ENCODE measurements at places on chromosomes 2 and 18.

DNA sequence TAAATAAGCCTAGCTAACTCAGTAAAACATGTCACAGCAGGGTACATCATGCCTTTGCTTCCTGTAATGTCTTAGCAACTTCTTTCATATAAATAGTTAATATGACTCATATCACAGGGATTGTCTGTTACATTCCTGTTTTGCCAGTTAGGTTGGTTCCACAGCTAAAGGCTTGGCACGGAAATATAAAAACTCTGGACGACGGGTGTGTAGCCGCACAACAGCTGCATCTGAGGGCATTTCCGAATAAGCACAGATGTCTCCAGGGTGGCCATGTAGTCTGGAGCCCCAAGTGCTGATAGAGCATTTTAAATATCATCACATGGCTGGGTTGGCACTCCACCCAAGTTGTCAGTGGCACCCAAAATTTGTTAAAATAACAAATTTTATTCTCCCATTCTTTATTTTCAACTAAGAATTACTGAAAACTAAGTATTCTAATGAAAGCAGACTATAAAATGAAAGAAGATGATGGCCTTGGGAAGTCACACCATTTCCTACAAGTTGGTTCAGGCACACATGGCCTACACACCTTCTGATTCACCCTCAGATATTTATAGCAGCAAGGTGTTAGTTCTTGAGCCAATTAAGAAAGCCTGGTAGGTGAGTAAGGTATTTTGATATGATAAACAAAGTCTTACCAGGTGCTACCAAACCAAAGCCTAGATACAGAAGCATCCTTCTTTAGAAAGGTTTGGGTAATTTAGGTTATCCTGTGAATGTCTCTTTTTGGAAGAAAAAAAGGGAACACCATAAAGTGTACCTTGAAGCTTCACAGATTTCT, 61.8 kb upstream of the STK17B start:
- no peak for DNase-seq

- no peak for DNase-seq
These were observed 300.4 kb downstream of the ZNF407 start for GRCh38 chr18:74897971-74898657.

GRCh38 chr2:164146441-164146840, 410.6 kb upstream of the FIGN start:
- no peak for DNase-seq

DNA sequence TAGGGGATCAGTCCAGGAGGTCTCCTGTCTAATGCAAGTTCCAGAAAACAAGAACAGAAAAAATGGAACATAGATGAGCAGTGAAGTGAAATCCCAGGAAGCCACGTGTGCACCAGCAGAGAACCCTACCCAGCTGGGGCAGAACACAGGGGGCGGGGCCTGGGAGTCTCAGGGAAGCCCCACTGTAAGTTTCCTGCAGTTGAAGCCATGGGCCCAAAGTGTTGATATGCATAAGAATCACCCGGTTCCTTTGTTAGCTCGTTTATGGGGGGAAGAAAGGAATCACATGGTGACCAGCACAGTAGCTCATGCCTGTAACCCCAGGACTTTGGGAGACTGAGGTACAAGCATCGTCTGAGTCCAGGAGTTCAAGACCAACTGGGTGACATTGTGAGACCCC, 131.3 kb downstream of the INO80D start:
- no peak for DNase-seq

DNA sequence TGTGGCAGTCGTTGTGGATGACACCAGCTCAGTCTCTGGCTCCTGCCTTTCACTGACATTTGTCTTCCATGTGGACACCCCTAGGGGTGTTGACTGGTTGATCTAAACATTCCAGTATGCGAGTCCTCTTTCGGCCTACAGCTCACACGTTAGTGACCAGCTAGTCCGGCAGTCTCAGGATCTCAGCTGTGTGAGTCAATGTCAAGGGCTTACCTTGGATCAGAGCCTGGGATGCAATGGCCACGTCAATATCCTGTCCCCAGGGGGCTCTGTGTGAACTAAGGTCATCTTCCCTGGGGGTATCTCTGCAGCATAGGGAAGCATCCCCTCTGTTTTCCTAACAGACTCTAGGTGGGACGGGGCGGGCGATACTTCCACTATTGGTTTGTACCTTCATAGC, 35.1 kb upstream of the YWHAQ start:
- no peak for DNase-seq

DNA sequence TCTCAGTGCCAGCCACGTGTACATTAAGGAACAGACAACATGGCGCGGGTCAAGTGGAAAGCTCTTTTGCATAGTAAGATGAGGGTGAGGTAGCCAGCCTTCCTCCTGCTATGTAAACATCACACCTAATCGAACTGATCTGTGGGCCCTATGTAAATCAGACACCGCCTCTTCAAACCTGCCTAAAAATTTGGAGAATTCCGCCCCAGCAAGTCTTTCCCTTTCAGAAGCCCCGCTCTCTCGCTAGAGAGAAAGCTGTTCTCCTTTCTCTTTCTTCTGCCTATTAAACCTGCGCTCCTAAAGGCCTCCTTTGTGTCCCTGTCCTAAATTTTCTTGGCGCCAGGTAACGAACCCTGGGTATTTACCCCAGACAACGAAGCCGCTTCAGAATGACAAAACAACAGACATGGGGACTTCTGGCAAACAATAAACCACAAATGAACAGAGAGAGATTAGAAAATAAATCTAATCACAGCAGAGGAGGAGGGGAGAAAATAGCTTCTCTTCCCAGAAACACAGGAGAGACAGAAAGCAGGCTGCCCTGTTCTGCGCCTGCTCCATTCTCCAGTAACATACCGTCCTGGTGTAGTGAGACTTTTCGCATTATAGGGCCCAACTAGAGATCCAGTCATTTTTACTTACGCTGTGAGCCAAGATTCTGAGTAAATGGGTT, 31.9 kb upstream of the CYP1B1 start:
- DNase-seq, result no peak

GRCh38 chr18:4172196-4173100, 282.7 kb downstream of the DLGAP1 start:
- no peak for DNase-seq

GRCh38 chr2:235343869-235344268, 150.0 kb upstream of the AGAP1 start:
- DNase-seq, result no peak

GRCh38 chr2:71862921-71863320, 284.7 kb downstream of the CYP26B1 start:
- no peak for DNase-seq

DNA sequence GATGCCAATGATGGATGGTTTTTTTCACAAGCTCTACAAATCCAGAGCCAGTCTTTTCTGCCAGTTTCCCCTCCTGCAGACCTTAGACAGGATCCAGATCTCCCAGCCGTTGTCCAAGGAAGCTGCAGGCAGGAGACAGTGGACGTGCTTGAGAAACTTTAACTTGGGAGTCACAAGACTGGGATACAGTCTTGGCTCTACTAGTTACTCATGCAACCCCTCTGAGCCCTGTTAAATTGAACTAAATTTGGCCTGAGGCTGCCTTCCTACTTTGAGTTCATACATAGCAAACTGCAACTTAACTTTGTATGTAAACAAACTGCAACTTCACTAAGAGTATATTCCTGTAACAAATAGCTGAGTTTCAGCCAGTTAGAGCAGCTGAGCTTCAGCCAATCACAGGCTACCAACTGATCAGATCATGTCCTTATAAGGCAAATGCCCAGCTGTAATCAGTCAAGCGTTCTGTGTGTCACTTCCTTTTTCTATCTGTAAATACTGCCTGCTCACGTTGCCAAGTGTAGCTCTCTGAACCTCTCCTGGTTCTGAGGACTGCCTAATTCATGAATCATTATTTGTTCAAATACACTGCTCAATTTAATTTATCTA, 140.9 kb downstream of the CAPN13 start:
- DNase-seq, result no peak

- DNase-seq, result no peak
These were observed 50.5 kb upstream of the TXNDC2 start for GRCh38 chr18:9835113-9835755.

DNA sequence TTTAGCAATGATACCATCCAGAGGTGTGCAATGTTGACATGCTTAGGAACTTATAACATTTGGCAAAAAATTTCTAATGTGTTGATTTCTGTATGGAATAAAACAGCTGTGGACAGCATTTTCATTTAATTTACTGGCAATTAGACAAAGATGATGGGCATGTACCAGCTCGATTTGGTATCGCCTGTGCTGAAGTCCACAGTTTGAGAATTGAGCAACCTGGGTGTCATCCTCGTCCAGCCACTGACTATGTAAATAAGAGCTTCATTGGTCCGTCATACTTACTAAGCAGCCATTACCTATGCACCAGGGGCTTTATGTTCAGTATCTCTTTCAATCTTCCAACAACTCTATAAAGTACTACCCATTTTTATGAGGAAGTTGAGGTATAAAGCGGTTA, 24.6 kb upstream of the ACAA2 start:
- DNase-seq, result no peak

- no peak for DNase-seq
These were observed 51.9 kb upstream of the PCBP1 start for GRCh38 chr2:70035344-70035844.

- DNase-seq, result no peak
These were observed 332.9 kb downstream of the SOCS6 start for GRCh38 chr18:70621710-70622109.

- DNase-seq, result no peak
These were observed 279.9 kb downstream of the ALPK2 start for GRCh38 chr18:58348951-58349350.

- no peak for DNase-seq
These were observed 77.1 kb downstream of the SMAD4 start for GRCh38 chr18:51107082-51107481.

- no peak for DNase-seq
These were observed 75.6 kb upstream of the REG3A start for GRCh38 chr2:79235135-79235534.

DNA sequence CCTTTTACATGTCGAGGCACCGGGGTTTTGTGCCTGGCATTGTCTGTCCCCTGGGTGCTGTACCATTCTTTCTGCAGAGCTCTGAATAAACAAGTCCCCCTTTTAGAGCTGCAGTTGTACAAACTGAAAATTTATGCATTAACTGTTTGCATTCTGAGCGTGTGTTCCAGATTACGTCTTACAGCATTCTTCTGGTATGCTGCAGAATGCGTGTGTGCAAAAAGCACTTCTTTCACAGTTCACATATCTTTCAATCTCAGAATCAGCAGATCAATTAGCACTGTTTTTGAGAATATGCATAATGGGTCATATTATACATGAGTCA, 27.5 kb downstream of the MEIS1 start:
- DNase-seq, result no peak

- DNase-seq, result no peak
These were observed 39.6 kb downstream of the LHCGR start for GRCh38 chr2:48715956-48716355.

GRCh38 chr18:31643003-31643402, 41.4 kb downstream of the B4GALT6 start:
- no peak for DNase-seq

DNA sequence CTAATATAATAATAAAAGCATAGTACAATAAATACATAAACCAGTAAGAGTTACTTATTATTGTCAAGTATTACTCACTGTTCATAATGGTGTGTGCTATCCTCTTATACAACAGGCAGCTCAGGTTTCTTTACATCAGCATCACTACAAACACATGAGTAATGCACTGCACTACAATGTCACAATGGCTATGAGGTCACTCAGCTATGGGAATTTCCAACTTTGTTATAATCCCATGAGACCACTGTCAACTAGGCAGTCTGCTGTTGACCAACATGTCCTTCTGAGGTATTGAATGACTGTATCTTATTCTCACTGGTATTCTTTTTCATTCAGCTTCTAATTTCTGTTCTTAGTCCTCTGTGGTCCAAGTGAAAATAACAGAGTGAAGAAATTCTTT, 250.4 kb upstream of the DSEL start:
- no peak for DNase-seq

DNA sequence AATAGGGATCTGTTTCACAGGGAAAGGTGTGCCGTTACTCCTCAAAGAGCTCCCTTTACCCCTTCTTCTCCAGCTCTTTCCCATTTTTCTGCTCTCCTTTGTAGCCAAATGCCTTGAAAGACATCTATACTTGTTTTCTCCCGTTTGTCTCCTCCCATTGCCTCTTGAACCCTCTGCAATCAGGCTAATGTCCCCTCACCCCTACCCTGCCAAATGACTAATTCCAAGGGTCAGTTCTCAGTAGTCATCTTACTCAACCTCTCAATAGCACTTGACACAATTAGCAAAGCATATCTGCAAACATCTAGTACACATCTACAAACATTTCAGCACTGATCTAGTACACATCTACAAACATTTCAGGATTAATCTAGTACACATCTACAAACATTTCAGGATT, 12.6 kb downstream of the MRO start:
- no peak for DNase-seq

- peak; percentile 44 for DNase-seq
These were observed 42.6 kb upstream of the RAPGEF4 start for GRCh38 chr2:172693037-172693436.

- no peak for DNase-seq
These were observed 679.8 kb upstream of the NRXN1 start for GRCh38 chr2:51711766-51712165.

- DNase-seq, result no peak
These were observed 921.1 kb downstream of the SOCS6 start for GRCh38 chr18:71209944-71210343.

GRCh38 chr2:195017890-195018289, 639.1 kb upstream of the SLC39A10 start:
- no peak for DNase-seq

DNA sequence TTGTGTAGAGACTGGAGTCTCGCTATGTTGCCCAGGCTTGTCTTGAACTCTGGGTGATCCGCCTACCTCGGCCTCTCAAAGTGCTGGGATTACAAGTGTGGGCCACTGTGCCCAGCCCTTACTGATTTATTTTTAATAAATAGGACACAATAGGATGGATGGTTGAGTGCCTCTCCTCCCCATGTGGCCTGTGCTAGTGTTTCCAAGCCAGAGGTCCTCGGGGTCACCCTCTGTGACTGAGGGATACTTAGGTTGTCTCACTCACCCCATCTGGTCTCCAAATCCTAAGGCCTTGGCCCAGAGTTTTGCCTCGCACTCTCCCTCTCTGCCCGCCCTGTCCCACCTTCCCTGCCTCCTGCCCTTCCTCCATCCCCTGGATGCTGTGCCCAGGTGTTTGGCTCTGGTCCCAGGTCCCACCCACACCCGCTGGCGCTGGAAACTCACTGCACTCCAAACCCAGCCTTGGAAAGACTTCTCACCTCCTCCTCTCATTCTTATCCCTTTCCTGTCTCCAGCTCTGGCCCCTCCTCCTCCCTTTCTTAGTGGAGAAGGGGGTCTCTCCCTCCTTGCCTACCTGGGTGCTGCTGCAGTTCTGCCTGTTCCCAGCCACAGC, 4.7 kb upstream of the ECEL1 start:
- no peak for DNase-seq
